ENCODE measurements at places on chromosomes 1 and 21.

DNA sequence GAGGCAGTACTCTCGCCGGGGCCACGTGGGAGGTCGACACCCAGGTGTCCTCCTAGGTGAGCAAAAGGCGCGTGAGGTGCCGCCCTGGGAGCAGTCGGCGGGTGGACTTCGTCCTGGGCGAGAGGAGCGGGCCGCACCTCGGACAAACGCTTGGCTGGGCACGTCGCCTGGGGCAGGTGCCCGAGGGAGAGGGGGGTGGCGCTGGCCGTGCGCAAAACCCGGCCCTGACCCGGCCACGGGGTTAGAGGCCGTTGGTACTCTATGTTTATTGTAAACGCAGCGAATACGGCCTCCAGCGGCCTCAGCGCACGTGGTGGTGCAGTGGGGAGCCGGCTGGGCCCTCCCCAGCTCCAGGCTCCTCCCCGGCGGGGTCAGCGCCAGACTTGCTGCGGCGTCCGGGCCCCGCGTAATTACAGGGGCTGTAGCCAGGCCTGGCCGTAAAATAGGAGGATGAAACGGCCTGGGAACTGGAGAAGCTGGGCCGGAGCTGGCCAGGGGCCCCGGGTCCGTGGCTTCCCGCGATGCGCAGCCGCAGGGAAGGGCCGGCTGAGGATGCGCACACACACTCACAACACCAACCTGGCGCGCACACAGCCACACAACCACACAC lies 1.6 kb upstream of the EFNA1 start:
- no peak for DNase-seq

DNA sequence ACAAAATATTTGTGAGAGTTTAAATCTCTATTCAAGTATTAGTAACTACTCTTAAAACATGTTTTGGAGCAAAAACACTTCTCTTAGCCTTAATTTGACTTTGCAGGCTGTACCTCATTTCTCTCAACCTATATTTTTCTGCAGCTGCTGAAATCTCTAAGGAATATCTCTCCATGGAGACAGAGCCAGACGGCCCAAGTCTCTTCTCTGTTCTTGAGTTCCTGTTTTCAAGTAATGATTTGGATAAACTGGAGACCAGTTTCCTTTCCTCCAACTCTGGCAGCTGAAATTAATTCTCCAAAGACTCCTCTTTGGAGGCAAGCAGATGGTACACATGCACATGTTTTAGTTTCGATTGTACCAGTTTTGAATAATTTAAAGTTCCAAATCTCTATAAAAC lies 659.7 kb upstream of the NEGR1 start:
- no peak for DNase-seq

- DNase-seq = no peak
Measured at GRCh38 chr1:19315378-19316198, 3.5 kb downstream of the SLC66A1 start.

- no peak for DNase-seq
Measured at GRCh38 chr1:231407547-231408396, 14.3 kb downstream of the EGLN1 start.

DNA sequence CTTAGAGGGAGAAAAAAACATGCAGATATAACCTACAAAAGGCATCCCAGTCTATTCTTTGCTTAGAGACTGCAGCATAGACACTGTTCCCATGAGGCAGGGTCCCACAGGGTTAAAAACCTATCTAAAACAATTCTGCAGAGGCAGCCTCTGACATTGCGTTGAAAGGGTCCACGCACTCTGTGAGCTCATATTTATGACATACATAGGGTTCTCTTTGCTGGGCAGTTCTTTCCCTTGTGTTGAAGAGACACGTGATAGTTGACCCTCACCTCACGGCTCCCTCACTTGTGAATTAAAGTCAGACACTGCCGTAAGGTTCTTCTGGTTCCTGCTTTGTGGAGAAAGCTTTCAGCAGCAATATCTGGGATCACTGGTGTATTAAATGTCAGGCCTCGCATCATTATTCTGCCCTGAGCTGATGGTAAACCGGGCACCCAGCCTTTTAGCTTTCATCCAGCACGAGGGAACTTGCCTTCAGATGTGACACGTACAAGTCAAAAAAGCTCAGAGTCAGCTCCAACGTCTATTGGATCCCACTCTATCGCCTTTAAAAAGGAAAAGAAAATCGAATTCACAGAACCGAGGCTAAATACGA lies 52.8 kb upstream of the HNRNPU start:
- no peak for DNase-seq

DNA sequence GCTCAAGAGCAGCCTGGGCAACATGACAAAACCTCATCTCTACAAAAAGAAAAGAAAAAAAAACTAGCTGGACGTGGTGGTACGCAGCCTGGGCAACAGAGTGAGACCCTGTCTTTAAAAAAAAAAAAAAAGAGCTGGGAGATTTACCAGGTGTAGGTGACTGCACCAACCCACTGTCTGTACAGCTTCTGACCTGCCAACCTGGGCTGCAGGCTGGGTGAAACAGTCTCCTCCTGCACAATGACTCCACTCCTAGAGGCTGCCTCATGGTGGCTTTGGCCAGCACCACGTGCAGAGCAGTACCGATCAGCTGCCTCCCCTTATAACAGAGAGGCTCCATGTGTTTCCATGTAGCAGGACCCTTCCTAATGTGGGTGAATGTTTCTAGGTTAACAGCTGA lies 3.7 kb downstream of the MRTO4 start:
- DNase-seq = no peak

DNA sequence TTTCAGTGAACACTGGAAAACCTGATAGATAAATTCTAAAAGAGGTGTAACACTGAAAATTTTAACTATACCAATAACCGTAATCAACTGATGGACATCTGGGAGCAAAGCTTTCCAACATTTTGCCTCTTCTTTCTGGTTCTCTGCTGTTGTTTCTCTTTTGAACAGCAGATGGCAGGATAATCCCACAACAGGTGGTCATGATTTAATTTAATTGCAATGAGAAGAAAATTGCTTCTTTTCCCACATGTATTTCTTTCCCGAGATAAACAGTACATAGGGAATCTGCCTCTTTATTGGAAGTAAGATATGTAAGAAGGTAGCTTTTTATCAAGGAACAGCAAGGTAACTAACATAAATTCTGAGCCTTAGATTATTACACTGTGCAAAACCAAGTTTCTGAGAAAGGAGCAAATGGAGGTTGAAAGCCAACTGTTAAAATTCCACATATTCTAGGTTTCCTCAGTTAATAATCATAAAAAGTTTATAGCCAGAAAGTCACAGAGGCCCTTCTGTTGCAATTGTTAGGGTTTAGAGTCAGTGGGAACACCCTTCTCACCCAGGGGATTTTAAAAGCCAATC lies 72.9 kb downstream of the RPS6KA1 start:
- no peak for DNase-seq

- no peak for DNase-seq
Measured at GRCh38 chr1:1082776-1083415, 8.8 kb upstream of the RNF223 start.

DNA sequence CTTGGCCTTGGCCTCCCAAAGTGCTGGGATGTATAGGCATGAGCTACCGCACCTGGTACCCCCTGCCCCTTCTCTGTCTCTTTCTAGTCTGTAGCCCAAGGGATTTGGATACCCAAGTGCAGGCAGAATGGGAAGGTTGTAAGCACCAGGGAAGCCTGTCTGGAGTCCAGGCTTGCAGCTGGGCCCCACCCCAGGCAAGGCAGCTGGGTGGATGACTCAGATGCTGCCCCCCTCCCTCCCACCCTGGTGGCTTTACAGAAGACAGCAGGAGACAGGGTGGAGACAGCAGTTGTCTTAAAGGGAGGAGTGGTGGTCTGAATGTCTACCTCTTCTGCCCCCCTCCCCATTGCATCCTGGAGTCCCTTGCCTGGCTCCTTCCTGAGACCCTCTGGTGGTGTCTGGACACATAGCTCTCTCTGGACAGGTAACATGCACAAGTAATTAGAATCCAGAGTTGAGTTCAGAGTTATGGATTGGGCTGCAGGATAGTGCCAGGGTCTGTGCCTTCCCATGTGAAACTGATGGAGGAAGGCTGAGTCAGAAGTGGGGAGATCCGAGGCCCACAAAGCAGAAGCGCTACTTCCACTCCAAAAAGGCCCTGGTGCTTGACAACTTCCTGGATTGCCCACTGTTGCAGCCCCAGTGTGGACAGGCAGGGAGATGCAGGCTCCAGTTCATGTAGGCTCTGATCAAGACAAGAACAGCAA lies 5.1 kb downstream of the LMNA start:
- no peak for DNase-seq

DNA sequence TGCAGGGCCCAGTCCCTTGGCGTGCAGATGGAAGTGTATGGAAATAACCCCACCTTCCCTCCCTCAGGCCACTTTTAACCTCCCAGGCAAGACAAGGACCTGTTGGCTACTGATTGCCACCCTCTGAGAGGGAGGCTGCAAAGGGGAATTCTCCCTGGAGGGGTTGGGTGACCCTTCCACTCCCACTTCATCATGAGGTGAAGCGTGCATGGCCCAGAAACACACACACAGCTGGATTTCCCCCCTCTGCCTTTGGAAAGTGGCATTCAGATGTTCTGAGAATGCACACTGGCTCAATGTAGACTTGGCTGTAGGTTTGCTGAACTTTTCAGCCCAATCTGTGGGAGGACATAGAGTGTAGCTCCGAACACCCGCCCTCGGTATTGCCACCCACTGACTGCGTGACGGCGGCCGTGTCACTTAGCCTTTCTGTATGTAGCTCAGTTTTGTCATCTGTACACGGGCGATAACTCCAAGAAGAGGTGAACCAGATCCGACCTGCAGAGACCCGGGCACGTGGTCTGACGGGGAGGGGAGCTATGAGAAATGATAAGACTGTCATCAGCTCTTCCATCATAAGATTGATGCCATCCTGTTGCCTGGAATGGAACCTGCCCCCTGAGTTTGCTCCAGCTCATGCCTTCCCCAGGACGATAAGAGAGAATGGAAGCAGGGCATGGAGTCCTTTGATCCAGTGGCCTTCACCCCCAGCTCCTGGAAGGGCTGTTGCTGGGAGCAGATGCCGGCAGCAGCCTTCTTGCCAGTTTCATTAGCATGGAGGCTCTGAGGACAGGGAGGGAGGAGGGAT lies 19.3 kb downstream of the MIIP start:
- DNase-seq = no peak

- DNase-seq = no peak
Measured at GRCh38 chr1:19003371-19004290, 47.2 kb upstream of the IFFO2 start.

- DNase-seq = peak; percentile 72
Measured at GRCh38 chr1:151282883-151283725, 1.0 kb downstream of the ZNF687 start.

DNA sequence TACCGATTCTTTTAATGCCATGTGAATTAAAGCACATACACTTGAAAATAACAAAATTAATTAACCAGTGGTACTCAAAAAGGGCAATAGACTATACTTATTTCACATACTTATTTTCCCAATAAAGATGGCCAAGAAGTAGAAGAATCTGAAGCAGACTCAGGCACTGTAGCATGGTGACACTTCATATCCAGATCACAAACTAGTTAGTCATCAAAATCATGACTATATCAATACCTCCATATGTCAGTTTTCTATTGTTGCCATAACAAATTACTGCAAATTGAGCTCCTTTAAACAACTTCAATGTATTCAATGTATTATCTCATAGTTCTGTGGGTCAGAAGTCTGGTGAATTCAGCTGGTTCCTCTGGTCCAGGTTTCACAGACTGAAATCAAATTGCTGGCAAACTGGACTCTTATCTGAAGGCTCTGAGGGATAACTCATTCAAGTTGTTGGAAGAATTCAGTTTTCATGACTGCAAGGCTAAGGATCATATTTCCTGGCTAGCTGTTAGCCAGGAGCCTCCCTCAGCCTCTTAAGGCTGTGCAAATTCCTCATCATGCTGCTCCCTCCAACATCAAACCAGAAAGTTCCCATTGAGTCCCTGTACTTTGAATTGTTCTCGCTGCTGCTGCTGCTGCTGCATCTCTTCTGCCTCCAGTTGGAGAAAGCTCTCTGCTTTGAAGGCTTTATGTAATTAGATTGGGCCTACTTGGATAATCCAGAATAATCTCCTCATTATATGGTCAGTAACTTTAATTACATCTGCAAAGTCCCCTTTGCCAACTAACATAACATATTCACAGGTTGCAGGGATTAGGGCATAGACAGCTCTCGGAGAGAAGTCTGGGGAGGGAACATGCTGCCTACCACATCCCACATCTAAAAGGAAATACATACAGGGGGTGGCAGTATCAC lies 91.5 kb downstream of the MRPL39 start:
- DNase-seq = no peak

GRCh38 chr1:25083481-25084345 lies 148.6 kb downstream of the SYF2 start:
- DNase-seq = no peak

GRCh38 chr21:42216726-42217572 lies 2.0 kb upstream of the ABCG1 start:
- DNase-seq = peak; percentile 54

GRCh38 chr1:42140191-42140590 lies 13.0 kb upstream of the GUCA2B start:
- DNase-seq = no peak

GRCh38 chr1:2046174-2046917 lies 3.9 kb upstream of the PRKCZ start:
- DNase-seq = peak; percentile 79

DNA sequence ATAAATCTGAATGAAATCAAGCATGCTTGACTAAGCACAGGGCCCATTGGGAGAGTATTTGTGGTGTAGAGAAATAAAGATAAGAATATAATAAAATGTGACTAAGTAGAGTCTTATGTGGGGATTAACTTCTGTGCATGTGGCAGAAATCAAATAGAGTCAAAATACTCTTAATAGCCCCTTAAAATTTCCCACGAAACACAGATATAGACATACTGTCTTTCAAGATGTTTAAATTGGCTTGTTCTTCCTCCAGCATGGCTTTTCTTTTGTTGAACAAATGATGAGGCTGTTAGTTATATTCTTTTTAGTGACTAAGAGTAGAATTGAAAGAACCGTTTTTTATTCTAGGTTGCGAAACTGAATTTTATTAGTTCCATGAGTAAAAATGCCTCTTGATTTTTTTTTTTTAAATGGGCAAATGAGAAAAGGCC lies 112.3 kb downstream of the RPS6KC1 start:
- DNase-seq = no peak

DNA sequence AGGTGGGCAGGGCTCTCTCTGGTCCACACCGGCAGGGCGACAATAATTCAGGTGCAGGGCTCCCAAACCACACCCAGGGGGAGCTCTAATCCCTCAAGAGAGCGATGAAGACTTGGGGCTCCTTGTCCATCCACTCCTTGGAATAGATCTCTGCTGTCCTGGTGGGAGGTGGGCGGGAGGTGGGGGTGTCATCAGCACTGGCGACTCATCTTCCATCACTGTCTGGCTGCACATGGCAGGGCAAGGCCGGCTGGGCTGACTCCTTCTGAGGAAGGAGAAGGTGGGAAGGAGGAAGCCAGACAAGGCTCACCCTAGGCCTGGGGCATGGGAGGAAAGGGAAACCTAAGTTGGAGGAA lies 29.3 kb downstream of the TNNT2 start:
- no peak for DNase-seq

All from activated effector memory CD4-positive, alpha-beta T cell treated with anti-CD3 and anti-CD28 coated beads, Interleukin-2, amount 50 U/mL, for 16 hours (primary cell).